ENCODE measurements at places on chromosomes 6 and 20. TPM values are rescaled to one million over a fixed set of nuclear protein-coding genes. Genes with fewer than 3 reads are reported as not detected.

Gene HMGCLL1
- under 0.01 TPM for total RNA-seq

Gene IMPG1
- total RNA-seq = not detected

Gene TMEM151B
- not detected for total RNA-seq

Gene MTFR2
- total RNA-seq = 3.5 TPM

Gene TPBG
- total RNA-seq = 44.5 TPM

Gene TRERF1
- total RNA-seq = 6.6 TPM

Gene OGFR
- 42.2 TPM for total RNA-seq

Gene PPIL6
- total RNA-seq = 4.3 TPM

Gene PARD6B
- total RNA-seq = 0.37 TPM

Gene PHF3
- 47.8 TPM for total RNA-seq

Gene SLC24A3
- under 0.01 TPM for total RNA-seq

Gene TULP1
- total RNA-seq = not detected

Gene COL10A1
- total RNA-seq = 6.6 TPM

Gene SLC17A9
- total RNA-seq = 8.5 TPM

Gene GLP1R
- not detected for total RNA-seq

Gene PSORS1C1
- 0.39 TPM for total RNA-seq

Gene DDO
- total RNA-seq = 0.39 TPM

Gene ARMC12
- 0.20 TPM for total RNA-seq

Gene TBX18
- total RNA-seq = 30.9 TPM

Gene CST4
- total RNA-seq = not detected

Gene FRK
- under 0.01 TPM for total RNA-seq

Gene VEGFA
- total RNA-seq = 133 TPM

Gene GABRR1
- total RNA-seq = not detected

Gene KATNA1
- 19.8 TPM for total RNA-seq

Gene GNRH2
- total RNA-seq = 1.1 TPM

Gene IL20RA
- 0.37 TPM for total RNA-seq

Gene ADTRP
- total RNA-seq = 1.8 TPM

Gene PHACTR3
- not detected for total RNA-seq

Gene GPR63
- total RNA-seq = 0.98 TPM

Gene KCNQ2
- total RNA-seq = not detected

Gene OOEP
- not detected for total RNA-seq

Gene FLOT1
- 88.4 TPM for total RNA-seq

Gene SLC17A2
- total RNA-seq = not detected

Data from subcutaneous preadipocyte (primary cell).